A549 treated with RU486 at 1 μM for 4 hours (cell line): ENCODE measurements at places on chromosomes 4 and X. TPM values are rescaled to one million over a fixed set of nuclear protein-coding genes. Genes with fewer than 3 reads are reported as not detected.

The HSD17B13 gene
- total RNA-seq = 0.06 to 0.07 TPM in 2 of 5 replicates, not detected in the others

The SLC9B1 gene
- 0.10 TPM in 1 of 5 replicates, not detected in the others for total RNA-seq

The MAGEB6 gene
- total RNA-seq = not detected in 5 replicates

The CLIC2 gene
- 0.06 to 0.53 TPM (median 0.25 TPM) in 4 of 5 replicates, not detected in the other for total RNA-seq

The NAA11 gene
- total RNA-seq = not detected in 5 replicates

The ERAS gene
- total RNA-seq = 0.13 TPM in 1 of 5 replicates, not detected in the others

The XAGE5 gene
- not detected in 5 replicates for total RNA-seq

The MSX1 gene
- total RNA-seq = 6.7 to 13.9 TPM (median 13.2 TPM) in 5 replicates

The ADGRG4 gene
- not detected in 5 replicates for total RNA-seq

The RTL3 gene
- 0.05 to 0.07 TPM (median 0.06 TPM) in 3 of 5 replicates, not detected in the others for total RNA-seq

The EFHC2 gene
- total RNA-seq = 0.21 to 0.42 TPM (median 0.27 TPM) in 5 replicates
